Stimulated activated CD8-positive, alpha-beta memory T cell treated with anti-CD3 and anti-CD28 coated beads, Interleukin-12 subunit alpha, Interleukin-12 subunit beta, amount 100 ng/mL, for 4 hours (primary cell): ENCODE measurements at places on chromosomes 13 and 19.

DNA sequence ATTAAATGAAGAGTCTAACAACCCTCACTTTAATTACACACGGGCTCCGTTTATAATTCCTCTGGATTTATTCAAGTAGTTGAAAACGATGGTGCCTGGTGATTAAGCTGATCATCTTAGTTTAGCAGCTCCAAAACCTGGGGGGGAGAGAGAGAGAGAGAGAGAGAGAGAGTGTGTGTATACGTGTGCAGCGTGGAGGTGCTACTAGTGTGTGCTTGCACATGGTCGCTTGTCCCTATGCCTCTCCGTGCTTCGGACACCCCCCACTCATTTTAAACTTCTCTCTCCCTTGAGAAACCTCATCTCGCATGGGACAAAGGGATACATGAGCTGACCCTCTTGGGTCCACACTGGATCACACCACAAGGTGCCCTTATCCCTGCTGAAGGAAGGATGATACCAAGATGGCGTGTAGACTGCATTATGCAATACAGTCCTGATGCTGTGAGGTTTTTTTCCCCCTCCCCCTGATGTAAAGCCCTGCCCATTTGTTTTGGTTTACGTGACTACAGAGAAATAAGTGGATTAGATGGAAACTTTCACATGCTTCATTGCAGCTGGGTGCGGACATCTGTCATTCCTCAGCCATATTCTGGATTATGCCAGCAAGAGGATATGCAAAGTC is 320.8 kb downstream of the ZNF536 start:
- no peak for DNase-seq

- no peak for DNase-seq
Measured at GRCh38 chr13:77213644-77214043, 113.2 kb downstream of the MYCBP2 start.

DNA sequence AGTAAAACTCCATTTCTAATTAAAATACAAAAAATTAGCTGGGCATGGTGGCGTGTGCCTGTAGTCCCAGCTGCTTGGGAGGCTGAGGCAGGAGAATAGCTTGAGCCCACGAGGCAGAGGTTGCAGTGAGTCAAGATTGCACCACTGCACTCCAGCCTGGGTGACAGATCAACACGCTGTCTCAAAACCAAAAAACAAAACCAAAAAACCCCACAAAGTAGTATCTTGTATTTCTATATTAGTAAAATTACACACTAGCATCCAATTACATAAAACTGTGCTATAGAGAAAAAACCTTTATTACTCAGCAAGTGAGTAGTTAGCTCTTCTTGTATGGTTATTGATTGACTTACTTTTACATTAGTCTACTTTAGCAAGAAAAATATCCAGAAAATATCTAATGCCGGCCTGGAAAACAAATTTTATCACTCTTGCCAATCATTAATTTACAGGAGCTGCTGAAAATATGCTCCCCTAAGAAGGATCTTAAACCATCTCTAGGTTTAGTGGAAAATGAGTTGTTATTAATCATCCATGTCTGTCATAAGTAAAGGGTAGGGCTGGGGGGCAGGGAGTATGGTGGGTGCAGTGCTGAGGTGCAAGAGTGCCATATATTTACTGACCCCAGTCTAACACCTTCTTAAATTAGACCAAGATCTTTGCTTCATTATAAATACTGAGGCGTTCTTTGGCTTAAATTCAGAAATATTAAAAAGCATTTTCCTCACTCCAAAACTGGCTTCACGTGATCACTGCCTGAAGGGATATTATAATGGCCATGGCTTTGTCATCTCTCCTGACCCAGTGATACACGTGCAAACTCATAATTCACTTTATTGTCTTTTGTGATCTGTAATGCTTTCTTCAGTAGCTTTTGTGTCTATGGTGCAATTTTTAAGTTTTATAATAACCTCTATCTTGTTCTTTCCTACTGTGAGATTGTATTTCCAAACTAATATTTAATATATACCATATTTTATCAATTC is 44.1 kb downstream of the UBL3 start:
- DNase-seq: no peak

- no peak for DNase-seq
Measured at GRCh38 chr19:4935444-4935843, 26.1 kb downstream of the UHRF1 start.

DNA sequence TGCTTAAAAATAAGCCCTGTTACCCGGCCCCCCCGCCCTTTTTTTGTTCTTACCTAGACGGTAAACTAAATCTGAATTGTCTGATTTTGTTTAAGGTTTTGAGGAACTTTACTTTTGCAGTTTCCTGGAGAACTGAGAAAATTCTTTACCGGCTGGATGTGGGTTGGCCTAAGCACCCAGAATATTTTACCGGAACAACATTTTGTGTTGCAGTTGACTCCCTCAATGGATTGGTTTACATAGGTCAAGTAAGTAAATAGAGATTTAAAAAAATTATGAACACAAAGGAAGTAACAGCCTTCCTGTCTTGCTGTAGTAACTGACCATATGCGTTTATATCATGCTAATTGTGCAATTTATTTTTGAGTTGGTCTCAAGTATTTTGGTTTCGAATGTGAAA is 785 bp downstream of the NHLRC3 start:
- no peak for DNase-seq

DNA sequence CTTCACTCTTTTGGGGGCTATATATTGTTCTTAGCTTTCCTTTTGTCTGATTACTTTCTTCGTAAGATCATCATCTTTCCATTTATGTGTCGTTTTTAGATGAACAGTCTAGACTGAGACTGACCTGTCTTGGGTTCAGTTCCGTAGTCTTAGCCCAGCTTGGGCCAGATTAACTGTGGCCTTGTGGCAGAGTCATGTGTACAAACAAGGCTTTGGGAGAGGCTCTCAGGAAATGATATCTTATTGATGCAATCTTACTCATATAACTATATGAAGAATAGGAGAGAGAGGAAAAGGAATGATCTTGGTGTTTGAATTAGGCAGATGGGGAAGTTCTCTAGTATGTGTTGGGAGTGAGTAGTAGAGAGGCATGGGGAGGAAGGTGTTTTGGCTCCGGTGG is 6.8 kb upstream of the ERCC5 start:
- no peak for DNase-seq

DNA sequence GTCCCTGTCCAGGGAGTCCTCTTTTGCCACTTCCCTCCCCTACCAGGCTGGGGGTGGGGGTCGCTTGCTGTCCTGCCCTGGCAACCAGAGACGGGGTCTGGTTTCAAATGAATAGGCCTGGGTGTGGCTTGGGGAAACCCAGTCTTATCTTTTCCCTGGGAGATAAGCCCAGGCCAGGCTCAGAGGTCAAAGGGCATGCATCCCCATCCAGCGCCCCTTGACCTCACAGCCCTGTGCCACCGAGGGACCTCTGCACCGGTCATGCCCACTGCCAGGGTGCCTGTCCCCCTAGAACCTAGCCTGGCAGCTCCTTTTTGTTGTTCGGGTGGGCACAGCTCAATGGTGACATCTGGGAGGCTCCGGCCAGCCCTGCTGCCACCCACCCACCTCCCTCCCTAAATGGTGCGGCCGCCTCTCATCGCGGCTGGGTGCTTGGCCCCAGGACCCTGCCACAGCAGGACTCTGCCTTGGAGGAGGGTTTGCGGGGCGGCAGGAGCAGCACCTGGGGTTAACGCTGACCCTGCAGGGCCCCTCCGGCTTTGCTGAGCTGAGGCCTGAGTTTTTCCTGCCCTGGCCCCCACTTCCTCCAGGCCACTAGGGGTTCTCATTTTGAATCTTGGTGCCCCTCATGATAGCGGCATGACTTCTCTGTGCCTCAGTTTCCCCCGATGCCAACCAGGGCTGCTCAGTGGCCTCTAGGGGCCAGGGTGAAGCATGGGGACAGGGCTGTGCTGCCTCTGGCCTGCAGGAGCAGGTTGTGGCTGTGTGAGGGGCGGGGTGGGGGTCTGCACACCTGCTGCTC is 2.9 kb upstream of the CERS1 start:
- no peak for DNase-seq

DNA sequence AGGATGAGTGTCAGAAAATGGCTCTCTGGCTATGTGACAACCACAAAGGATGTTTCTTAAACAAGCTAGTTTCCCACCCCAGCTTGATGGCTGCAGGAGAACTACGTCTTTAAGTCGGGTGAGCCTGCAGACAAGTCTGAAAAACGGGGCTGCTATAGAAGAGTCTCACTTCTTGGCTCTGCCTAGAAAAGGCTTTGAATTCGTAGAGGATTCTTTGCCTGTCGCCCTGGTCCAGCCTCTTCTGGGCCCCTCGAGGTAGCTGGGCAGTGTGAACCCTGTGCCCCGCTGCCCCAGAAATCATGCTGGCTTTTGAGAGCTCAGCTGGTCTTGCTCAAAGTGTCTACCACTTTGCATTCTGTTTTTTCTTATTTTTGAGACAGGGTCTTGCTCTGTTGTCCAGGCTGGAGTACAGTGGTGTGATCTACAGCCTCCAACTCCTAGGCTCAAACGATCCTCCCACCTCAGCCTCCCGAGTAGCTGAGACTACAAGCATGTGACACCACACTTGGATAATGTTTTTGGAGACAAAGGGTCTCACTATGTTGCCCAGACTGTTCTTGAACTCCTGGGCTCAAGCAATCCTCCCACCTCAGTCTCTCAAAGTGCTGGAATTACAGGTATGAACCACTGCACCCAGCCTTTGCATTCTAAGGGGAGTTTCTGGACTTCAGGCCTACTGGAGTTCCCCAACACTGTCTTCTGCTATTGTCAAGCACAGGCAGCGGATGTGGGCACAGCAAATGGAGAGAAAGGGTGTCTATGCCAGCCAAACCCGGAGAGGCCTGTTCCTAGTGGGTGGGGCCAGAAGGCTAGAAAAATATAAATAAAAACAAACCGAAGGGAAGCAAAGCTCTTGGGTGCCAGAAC is 6.5 kb downstream of the CEBPA start:
- no peak for DNase-seq

GRCh38 chr13:20489185-20489820 is 36.4 kb downstream of the CRYL1 start:
- no peak for DNase-seq

DNA sequence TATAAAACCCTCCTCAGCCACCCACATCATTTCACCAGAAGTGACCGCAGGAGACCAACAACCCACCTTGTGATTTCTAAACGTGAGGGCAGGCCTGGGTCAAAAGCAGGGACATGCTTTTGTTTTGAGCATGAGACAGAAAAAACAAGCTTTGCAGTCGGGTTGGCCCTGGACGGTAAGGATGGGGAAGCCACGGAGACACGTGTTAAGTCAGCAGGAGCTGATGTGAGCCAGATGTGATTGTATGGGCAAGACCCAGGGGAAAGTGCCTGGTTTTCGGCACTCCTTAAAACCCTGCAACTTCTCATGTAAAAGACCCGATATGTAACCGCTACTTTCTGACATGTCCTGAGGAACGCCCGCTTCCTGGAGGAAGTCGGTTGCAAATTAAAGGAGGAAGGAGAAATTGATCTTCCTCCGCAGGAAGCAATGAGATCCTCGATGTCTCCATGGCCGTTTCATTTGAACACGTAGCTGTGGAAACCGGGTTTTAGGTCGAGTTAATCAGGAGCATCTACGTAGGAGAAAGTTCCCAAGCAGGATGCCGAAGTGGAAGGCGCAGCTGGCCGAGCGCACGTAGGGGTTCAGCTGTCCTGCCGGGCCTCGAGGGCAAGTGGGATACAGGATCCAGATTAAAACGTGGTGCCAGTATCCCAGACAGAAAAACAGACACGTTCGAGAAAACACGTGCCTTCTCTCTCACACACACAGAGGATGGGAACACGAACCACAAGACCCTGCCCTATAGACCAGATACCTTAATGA is 40.5 kb upstream of the POMP start:
- DNase-seq: no peak

GRCh38 chr13:31090961-31091624 is 70.6 kb downstream of the HSPH1 start:
- DNase-seq: no peak
